Memory B cell (primary cell): ENCODE measurements at places on chromosomes 4 and X.

GRCh38 chrX:9394212-9394611 is 70.6 kb upstream of the TBL1X start:
- no peak for DNase-seq

DNA sequence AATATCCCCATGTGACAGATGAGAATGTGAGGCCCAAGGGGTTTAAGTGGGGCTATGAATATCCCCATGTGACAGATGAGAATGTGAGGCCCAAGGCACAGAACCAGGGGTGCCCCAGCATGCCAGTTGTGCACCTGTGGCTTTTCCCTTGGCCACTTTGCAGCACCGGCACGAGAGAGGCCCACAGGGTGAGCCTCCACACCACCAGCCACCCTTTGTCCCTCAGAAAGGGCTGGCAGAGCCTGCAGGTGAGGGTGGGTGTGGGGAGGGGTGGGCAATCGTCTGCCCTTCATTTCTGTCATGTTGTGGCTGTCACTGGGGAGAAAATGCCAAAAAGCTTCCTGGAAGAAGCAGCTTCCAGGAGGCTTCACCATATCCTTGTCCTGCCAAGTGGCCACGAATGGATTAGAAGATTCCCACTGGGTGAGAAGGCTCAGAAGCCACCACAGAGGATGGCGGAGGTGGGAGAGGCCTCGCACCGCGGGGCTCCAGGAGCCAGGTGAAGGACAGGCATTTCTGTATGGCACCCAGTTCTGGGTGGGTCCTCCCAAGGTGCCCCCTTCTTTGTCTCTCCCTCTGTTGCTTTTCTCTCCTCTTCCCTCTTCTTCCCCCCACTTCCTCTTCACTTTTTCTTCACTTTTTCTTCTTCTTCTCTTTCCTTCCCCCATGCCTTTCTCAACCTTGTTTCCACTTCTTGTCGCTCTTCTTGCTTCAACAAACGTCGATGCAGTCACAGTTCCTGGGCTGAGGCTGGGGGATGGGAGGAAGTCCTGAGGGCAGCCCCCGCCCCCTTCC is 469 bp upstream of the GPR78 start:
- no peak for DNase-seq

GRCh38 chrX:6225288-6225910 is 3.3 kb downstream of the NLGN4X start:
- no peak for DNase-seq

DNA sequence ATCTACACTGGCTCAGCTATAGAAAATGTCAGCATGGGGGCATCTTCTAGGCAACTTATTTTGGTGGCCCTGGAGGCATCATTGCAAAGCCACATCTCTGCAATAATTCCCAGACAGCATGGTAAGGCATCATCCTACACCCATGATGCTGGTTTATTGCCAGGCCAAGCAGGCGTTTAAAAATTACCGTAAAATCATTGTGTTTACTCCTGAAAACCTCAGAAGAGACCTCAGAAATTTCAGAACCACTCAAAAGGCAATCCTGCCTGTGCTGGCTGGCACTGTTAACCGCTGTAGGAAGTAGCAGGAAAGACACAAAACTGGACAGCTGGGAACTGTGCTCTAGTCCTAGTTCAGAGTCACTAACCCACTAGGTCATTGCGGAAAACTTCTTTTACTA is 63.2 kb downstream of the MID1 start:
- no peak for DNase-seq

GRCh38 chrX:71997320-71997719 is 86.7 kb downstream of the NHSL2 start:
- no peak for DNase-seq

GRCh38 chr4:45119376-45119775 is 393.0 kb upstream of the GNPDA2 start:
- no peak for DNase-seq

DNA sequence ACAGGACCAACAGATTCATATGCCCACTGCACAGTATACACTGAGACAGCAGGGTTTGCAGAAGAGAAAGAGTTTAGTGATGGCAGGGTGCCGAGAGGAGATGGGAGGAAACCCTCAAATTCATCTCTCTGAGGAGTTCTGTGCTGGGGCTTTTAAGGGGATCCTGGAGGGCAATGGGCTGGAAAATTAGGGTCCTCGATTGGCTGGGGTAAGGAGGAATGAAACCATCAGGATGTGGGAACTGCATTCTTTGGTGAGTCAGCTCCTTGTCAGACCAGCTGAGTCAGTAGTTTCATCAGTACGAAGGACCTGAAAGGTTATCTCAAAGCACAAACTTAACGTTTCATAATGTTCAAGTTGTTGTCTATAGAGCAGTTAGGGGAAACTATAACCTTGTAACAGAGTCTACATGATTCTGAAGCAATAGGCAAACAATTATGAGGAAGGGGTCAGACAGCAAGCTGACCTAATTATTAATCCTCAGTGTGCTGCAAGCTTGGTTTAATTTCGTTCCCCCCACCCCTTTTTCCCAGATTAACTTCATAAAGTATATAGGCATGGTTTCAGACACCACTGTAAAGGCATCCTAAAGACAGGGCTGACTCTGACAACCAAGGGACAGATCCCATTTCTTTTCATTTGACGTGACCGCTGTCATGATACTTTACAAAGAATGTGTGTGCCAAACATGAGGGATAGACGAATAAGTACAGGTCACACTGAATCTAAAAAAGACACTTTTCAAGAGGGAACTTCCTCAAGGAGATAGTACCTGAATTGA is 1.5 kb upstream of the MSMO1 start:
- no peak for DNase-seq

DNA sequence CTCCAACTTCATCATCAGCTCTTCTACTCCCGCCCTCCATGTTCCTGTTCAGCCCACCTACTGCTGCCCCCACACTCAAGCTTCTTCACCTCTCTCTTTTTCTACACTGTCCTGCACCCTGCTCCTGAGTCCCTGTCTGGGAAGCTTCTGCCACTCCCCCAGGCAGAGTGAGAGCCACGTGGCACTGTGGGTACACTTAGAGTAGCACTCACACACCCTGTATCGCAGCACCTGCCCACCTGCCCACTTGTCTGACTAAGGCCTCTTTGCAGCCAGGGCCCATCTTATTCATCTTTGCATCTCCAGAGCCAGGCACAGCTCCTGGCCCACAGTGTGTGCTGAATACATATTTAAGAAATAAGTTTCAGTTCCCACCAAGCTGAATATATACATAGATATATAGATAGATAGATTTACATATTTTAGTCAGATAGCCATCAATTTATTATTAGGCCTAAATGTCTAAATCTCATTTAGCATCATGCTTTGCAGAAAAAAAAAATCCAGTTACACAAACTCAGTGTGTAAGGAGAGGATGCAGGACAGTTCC is 24.9 kb downstream of the CCDC149 start:
- DNase-seq = no peak

DNA sequence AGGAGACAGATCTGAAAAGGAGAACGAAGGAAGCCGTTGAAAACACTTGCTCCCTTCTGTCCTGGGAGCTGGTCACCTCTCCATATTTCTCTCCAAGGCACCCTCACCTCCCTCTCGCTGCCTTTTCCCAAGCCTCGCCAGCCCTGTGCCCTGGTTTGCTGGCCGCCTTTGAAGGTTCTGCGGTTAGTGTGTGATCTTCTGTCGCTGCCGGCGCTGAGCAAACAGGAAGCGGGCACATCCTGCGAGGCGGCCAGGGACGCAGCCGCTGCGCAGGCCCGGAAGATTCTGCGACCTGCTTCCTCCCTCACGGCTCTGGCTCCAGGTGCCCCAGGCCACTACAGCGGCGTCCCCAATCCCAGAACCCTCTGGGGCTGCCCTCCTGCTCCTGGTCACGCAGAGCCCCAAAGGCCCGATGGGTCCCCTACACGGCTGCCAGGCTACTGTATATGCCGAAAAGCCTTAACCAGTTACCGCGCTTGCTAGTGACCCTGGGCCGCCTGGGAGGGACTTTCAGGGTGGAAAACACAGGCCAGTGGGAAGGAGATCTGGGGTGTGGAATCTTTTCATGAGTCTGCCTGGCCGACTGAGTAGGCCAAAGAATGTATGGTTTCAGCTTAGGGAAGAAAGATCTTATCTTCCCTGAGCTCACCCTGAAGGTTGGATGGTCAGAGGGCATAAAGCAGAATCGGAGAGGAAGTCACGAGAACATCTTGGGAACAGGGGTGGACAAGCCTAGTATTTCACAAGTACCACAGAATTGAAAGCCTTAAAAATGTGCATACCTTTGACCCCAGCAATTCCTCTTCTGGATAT is 2.3 kb upstream of the SASH3 start:
- DNase-seq = no peak

GRCh38 chr4:48596336-48596735 is 106.3 kb downstream of the ZAR1 start:
- DNase-seq = no peak

DNA sequence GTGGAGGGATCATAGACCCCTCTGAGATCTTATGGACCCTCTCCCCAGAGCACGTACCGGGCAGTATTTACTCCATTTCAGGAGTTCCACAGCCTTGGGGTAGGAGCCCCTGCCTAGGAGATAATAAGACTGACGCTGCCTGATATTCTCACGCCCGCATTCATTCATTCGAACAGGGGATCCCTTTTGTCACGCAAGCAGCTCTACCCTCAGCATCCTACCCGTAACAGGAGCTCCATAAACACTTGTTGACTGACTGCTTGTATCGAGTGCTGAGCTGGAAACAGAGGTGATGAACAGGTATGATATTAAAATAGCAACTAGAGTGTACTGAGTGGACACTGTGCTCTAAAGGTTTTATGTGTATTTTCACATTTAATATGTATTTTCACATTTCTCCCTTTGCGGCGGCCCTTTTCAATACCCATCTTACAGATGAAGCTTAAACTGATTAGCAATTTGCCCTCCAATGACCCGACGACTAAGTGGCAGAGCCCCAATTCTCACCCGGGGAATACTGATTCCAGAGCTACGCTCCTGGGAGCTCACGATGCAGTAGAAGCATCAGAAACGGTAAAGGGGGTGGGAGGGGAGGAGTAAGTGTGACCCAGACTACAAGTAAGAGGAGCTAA is 888 bp downstream of the RAB28 start:
- DNase-seq = no peak

- DNase-seq = no peak
Measured at GRCh38 chrX:9842541-9842940, 56.3 kb downstream of the SHROOM2 start.

GRCh38 chr4:100649417-100649816 is 131.6 kb upstream of the EMCN start:
- DNase-seq = no peak
